Activated CD8-positive, alpha-beta memory T cell treated with anti-CD3 and anti-CD28 coated beads, Interleukin-2, amount 10 ng/mL, durations not matched to agents 7 days and 5 days (primary cell): ENCODE measurements at places on chromosomes 2 and 18.

DNA sequence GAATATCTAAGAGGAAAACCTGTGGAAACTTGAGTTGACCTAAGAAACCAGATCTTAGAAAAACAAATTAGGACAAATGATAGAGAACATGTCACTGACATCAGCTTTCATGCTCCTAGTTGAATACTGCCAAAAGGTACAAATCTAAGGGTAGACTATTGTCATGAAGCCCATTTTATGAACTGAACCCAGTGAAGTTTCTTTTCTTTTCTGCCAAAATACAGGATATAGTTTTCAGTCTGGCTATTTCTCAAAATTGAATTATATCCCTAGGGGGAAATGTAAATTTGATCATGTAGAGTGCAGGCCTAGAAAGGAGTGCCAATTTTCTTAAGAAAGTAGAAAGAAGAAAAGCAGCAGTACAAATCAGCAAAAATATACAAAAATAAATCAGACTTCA is 46.6 kb downstream of the FSIP2 start:
- no peak for DNase-seq

GRCh38 chr2:37080266-37080665 is 3.9 kb downstream of the HEATR5B start:
- DNase-seq = no peak

DNA sequence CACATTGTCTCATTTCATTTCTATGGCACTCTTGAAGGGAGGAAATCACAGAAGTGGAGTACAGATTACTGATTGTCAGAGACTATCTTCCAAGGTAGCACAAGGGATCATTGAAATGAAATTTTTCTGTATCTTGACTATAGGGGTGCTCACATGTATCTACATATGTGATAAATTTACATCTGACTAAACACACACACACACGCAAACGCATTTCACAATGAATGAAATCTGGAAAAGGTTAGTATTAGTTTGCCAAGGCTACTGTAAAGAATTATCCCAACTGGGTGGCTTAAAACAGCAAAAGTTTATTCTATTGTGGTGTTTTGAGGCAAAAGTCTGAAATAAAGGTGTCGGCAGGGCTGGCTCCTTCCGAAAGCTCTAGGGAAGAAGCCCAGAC is 144.6 kb downstream of the SH3BP4 start:
- no peak for DNase-seq

GRCh38 chr2:19369341-19369955 is 11.0 kb upstream of the OSR1 start:
- no peak for DNase-seq

- DNase-seq = no peak
Observed at GRCh38 chr2:16014041-16014787, 73.9 kb downstream of the MYCN start.

- DNase-seq = no peak
Observed at GRCh38 chr2:18719978-18720775, 130.8 kb upstream of the NT5C1B start.

DNA sequence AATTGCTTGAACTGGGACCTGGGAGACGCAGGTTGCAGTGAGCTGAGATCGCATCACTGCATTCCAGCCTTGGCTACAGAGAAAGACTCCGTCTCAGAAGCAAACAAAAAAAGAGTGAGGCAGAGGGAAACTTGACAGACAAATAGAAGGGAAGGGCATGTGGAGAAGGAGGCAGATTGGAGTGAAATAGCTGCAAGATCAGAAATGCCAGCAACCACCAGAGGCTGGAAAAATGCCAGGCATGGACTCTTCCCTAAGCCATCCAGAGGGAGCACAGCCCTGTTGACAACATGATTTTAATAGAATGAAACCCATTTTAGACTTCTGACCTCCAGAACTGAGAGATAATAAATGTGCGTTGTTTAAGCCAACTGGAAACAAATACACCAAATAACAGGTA is 447.2 kb upstream of the SPHKAP start:
- DNase-seq = no peak

GRCh38 chr2:168913495-168913894 is 12.4 kb downstream of the G6PC2 start:
- DNase-seq = no peak

- no peak for DNase-seq
Observed at GRCh38 chr2:212385241-212385640, 153.4 kb downstream of the ERBB4 start.

DNA sequence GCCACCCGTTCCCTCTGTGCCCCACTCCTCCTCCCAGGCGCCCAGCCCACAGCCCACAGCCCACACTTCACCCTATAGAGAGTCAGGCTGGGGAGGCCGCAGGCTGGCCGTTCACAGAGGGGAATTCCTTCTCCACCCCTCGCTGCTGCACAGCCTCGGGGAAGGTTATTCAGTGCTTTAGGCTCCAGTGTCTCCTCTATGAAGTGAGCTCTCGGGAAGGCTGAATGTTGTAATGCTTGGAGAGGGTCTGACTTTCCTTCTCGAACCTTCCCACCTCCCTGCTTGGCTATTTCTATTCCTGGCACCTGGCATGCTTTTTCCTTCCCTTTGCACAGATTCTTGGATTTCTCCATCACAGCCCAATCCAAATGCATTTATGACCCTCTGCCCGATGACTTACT is 62.5 kb upstream of the SMAD7 start:
- DNase-seq = no peak

DNA sequence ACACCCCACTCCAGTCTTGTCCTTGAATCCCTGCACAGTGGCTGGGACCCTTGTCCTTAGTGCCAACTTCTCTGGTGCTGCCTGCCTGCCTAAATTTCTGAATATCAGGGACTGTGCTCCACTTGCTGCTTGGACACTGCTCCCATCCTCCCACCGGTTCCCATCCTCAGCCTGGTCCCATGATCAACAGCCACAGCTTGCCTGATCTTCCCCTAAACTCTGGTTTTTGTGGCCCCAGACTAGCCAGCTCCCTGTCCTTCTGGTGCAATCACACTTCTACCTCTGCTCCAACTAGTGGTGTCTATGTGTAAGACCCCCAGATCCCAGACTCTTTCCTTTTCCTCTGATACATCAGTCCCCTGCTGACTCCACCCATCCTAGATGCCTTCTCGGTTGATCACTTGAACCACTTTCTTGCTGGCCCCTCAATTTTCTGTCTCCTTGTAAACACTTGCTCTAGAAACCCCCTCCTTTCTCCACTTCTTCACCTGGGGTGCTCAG is 37.2 kb upstream of the POLE4 start:
- no peak for DNase-seq

DNA sequence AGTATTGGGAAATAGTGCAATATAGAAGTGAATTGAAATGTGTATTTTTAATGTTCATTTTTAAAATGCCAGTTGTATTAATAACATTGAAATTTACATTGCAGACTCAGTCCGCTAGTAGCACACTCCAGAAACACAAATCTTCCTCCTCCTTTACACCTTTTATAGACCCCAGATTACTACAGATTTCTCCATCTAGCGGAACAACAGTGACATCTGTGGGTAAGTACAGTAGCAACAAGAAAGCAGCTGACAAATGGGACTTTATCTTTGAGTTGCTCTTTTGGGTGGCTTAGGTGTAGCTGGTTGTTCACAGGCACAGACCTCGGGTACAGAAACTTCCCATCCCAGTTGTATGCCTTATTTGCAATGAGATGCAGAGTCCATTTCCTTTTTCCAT is 118.2 kb upstream of the IL1R2 start:
- no peak for DNase-seq

GRCh38 chr2:116585669-116586327 is 1228.7 kb upstream of the DDX18 start:
- no peak for DNase-seq

GRCh38 chr2:102520009-102520408 is 47.0 kb downstream of the SLC9A4 start:
- no peak for DNase-seq

DNA sequence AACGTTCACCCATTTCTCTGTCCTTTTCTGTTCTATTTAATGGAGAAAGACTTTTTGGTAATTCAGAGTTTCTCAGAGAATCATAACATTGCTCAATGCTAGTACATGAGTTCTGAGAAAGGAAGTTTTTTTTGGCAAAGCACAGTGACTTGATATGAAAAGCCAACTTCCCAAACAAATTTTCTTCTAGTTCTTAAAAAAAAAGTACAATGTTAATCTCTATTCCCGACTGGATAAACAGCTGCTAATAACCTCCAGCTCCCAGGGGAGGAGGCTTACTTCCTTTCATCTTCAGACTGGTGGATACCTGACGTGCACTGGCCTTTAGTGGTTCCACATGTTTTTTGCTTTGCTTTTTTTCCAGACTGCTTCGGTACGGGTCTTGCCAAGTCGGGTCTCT is 284.6 kb upstream of the CCDC68 start:
- no peak for DNase-seq

DNA sequence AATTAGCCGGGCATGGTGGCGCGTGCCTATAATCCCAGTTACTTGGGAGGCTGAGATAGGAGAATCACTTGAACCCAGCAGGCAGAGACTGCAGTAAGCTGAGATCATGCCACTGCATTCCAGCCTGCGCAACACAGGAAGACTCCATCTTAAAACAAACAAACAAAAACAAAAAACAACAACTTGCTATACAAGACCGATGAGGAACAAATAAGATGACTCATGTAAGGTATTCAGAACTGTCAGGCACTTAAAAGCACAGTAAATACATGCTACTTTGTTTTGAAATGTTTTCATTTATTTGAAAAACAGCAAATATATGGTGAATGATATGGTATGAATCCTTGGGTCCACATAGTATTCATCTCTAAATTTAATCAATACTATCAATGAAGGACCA is 66.7 kb downstream of the TRIP12 start:
- DNase-seq = no peak

DNA sequence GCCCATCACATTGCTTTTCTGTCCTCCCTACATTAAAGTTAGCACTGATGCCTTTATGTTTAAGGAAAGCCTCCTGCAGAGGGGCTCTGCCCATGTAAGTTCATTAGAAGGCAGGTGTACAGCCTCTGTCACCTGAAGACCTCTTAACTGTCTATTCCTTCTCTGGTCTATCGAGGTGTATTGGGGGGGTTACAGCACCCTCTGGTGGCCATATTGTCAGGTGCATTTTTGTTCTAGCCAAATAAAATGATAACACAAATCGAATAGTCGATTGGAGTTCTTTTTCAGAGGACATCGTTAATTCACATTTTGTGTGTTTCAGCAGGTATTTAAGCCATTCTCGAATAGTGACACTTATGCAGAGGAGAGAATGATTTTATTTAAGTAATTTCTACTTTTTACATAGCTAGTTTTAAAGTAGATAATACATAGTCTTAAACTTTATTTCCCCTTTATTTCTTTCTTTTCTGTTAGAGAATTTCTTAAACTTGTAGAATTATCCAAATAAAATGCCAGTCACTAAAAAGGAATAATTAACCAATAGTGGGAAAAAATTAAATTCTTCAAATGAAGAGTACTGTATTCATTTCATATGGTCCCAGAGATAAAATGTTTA is 136.8 kb downstream of the NEDD4L start:
- DNase-seq = peak; percentile 60
